ENCODE measurements at places on chromosomes 13 and 19.
A peak's percentile ranks its signal among the peaks of the same experiment; 100 is the strongest.

GRCh38 chr13:28166257-28166656 is 27.9 kb downstream of the PAN3 start:
- no peak overlapping the region for H3K4me3 ChIP-seq
- no peak for DNase-seq
- no peaks in the 10 kb centered on the region for H3K4me1 ChIP-seq
- no peaks in the 10 kb centered on the region for H3K36me3 ChIP-seq

GRCh38 chr19:9996541-9996940 is 13.8 kb downstream of the COL5A3 start:
- no peaks in the 10 kb centered on the region for H3K27me3 ChIP-seq
- H3K27ac ChIP-seq = no peak overlapping the region
- no peaks in the 10 kb centered on the region for H3K36me3 ChIP-seq
- no peak overlapping the region for H3K4me3 ChIP-seq

DNA sequence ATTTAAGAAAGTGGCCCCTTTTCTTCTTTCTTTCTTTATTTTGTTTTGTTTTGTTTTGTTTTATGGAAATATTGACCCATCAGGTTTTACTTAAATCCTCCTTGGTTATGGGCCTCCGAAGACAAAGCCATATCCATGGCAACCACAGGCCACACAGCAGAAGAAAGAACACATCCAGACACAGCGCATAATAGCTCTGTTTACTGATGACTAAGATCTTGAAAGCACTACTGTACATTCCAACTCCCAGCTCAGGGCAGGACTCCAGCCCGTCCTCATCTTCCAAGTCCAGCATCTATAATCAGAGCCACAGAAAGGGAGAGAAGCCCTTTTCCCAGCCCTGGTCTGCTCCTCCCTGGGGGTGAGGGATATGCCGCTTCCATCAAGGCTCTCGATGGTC is 84.3 kb downstream of the NUFIP1 start:
- no peak overlapping the region for H3K4me3 ChIP-seq
- peak overlapping the region; percentile 58 for H3K27ac ChIP-seq
- no peaks in the 10 kb centered on the region for H3K27me3 ChIP-seq
- H3K36me3 ChIP-seq = no peaks in the 10 kb centered on the region

GRCh38 chr19:2333807-2334211 is 5.3 kb downstream of the SPPL2B start:
- no peaks in the 10 kb centered on the region for H3K36me3 ChIP-seq
- H3K4me3 ChIP-seq = no peak overlapping the region
- no peak overlapping the region for H3K27ac ChIP-seq
- no peaks in the 10 kb centered on the region for H3K27me3 ChIP-seq
- no peak for DNase-seq

GRCh38 chr19:3423183-3423829 is 56.9 kb downstream of the NFIC start:
- H3K27ac ChIP-seq = peak overlapping the region; percentile 57
- no peak for DNase-seq
- H3K4me1 ChIP-seq = peaks cover 23% of the 10 kb centered on the region
- H3K27me3 ChIP-seq = no peaks in the 10 kb centered on the region
- H3K4me3 ChIP-seq = no peak overlapping the region

DNA sequence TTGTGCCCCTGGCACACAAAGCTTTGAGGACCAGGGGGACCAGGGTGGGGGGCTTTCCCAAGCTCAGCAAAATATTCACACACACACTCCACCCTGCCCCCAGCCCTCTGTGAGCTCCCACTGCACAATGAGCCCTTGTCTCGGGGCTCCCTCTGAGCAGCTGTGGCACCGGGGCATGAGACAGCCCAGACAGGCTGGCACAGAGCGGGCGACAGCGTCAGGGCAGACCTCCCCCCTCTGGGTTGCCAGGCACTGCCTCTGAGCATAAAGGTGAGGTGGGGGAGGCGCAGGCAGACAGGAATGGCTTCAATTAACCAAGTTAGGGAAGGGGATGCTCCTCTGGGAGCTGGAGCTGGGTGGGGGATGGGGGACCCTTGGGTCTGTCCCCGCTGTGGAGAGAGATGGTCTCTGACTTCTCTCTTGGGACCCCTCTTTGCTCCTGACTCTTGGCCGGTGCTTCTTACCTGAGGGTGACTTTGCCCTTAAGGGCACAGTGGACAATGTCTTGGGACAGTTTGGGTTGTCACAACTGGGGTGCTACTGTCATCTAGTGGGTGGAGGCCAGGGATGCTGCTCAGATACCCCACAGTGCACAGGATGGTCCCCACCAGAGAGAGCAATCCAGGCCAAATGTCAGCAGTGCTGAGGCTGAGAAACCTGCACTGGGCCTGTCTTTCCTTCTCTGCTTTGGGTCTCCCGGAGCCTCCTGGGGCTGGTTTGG is 30.3 kb downstream of the LYL1 start:
- DNase-seq = no peak
- no peaks in the 10 kb centered on the region for H3K27me3 ChIP-seq
- H3K27ac ChIP-seq = no peak overlapping the region
- no peaks in the 10 kb centered on the region for H3K36me3 ChIP-seq

DNA sequence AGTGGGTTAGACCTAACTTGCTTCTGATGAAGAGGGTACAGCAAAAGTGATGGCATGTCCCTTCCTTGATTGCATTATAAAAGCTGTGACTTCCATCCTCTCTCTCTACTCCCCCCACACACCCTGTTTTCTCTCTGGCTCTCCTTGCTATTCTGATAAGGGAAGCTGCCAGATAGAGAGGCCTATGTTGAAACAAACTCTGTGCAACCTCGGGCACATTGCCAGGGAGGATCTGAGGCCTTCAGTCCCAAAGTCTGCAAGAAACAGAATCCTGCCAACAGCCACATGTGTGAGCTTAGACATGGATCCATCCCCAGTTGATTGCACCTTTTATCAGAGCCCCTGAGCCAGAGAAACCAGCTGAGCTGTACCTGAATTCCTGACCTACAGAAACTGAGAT is 44.8 kb upstream of the ARGLU1 start:
- H3K27me3 ChIP-seq = no peaks in the 10 kb centered on the region
- H3K36me3 ChIP-seq = no peaks in the 10 kb centered on the region
- no peaks in the 10 kb centered on the region for H3K4me1 ChIP-seq
- no peak overlapping the region for H3K27ac ChIP-seq

GRCh38 chr13:95255072-95255732 is 46.0 kb downstream of the ABCC4 start:
- H3K4me3 ChIP-seq = no peak overlapping the region
- DNase-seq = no peak
- no peaks in the 10 kb centered on the region for H3K36me3 ChIP-seq

DNA sequence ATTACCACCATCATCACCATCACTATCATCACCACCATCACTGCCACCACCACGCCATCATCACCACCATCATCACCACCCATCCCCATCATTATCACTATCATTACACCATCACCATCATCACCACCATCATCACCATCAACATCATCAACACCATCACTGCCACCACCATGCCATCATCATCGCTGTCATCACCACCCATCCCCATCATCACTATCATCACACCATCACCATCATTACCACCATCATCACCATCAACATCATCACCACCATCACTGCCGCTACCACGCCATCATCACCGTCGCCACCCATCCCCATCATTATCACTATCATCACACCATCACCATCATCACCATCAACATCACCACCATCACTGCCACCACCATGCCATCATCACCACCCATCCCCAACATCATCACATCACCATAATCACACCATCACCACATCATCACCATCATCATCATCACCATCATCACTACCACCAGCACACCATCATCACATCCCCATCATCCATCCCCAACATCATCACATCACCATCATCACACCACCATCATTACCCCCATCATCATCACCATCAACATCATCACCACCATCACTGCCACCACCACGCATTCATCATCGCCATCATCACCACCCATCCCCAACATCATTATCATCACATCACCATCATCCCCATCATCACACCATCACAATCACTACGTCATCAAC is 61.7 kb downstream of the TUBGCP3 start:
- H3K4me1 ChIP-seq = no peaks in the 10 kb centered on the region
- H3K27me3 ChIP-seq = no peaks in the 10 kb centered on the region
- no peak overlapping the region for H3K27ac ChIP-seq
- peaks cover 4% of the 10 kb centered on the region for H3K36me3 ChIP-seq
- H3K4me3 ChIP-seq = no peak overlapping the region
- no peak for DNase-seq

GRCh38 chr19:18020212-18021085 is 12.5 kb downstream of the ARRDC2 start:
- peak overlapping the region; percentile 96 for H3K27ac ChIP-seq
- no peak overlapping the region for H3K4me3 ChIP-seq
- peaks cover 86% of the 10 kb centered on the region for H3K4me1 ChIP-seq
- H3K27me3 ChIP-seq = no peaks in the 10 kb centered on the region
- DNase-seq = peak; percentile 89

GRCh38 chr13:24503379-24503696 is 9.2 kb downstream of the PARP4 start:
- no peaks in the 10 kb centered on the region for H3K27me3 ChIP-seq
- H3K36me3 ChIP-seq = peaks cover 17% of the 10 kb centered on the region
- no peak overlapping the region for H3K27ac ChIP-seq
- no peak overlapping the region for H3K4me3 ChIP-seq
- DNase-seq = no peak
- peaks cover 25% of the 10 kb centered on the region for H3K4me1 ChIP-seq

- H3K27ac ChIP-seq = peak overlapping the region; percentile 29
- DNase-seq = no peak
- H3K27me3 ChIP-seq = no peaks in the 10 kb centered on the region
- no peaks in the 10 kb centered on the region for H3K36me3 ChIP-seq
- no peak overlapping the region for H3K4me3 ChIP-seq
- peaks cover 24% of the 10 kb centered on the region for H3K4me1 ChIP-seq
These were observed 1.3 kb downstream of the FPR3 start for GRCh38 chr19:51796195-51796679.

GRCh38 chr13:52738719-52739467 is 727 bp downstream of the CNMD start:
- no peak overlapping the region for H3K27ac ChIP-seq
- H3K27me3 ChIP-seq = no peaks in the 10 kb centered on the region
- H3K36me3 ChIP-seq = no peaks in the 10 kb centered on the region
- peaks cover 8% of the 10 kb centered on the region for H3K4me1 ChIP-seq
- H3K4me3 ChIP-seq = no peak overlapping the region

- no peak overlapping the region for H3K4me3 ChIP-seq
- H3K27me3 ChIP-seq = no peaks in the 10 kb centered on the region
- DNase-seq = no peak
- H3K27ac ChIP-seq = no peak overlapping the region
- no peaks in the 10 kb centered on the region for H3K4me1 ChIP-seq
- H3K36me3 ChIP-seq = no peaks in the 10 kb centered on the region
These were observed 370.9 kb downstream of the KLF5 start for GRCh38 chr13:73429701-73430100.

DNA sequence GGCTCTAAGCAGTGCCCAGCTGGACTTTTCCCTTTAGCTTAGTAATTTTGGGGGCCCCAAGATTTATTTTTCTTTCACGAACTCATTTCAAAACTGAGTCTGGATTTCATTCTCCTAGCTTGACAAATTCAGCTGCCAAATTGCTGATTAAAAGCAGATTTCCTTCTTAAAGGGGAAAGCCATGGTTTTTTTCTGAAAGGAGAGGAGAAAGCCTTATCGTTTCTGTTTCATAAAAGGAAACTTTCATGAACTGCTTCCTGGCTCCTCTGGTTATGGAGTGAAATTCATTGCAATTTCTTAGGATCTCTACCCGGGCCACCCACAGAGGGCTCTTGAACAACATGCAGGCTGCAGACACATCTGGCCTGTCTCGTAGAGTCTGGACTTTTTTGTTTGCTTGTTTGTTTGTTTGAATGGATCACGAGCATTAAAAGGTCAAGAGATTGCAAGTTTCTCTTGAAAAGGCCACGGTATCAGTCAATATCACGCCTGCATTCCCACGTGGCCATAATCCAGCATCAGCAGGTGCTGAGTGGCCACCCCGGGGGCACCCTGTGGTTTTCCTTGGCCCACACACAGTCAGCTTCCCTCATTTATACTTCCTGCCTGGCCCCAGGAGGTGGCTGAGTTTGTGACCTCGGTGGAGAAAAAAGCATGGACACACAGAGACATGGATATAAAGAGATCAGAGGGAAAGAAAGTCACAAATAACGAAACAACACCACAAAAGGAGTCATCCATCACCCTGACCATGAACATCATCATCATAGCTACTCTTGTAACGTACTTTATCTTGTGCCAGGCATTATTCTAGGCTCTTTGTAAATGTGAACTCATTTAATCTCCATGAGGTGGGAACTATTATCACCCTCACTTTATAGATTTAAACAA is 10.5 kb upstream of the KLK4 start:
- peaks cover 5% of the 10 kb centered on the region for H3K4me1 ChIP-seq
- H3K27ac ChIP-seq = no peak overlapping the region
- no peaks in the 10 kb centered on the region for H3K27me3 ChIP-seq
- no peak for DNase-seq
- H3K36me3 ChIP-seq = no peaks in the 10 kb centered on the region

- DNase-seq = peak; percentile 15
- H3K36me3 ChIP-seq = no peaks in the 10 kb centered on the region
- H3K4me1 ChIP-seq = no peaks in the 10 kb centered on the region
- H3K27me3 ChIP-seq = no peaks in the 10 kb centered on the region
- H3K4me3 ChIP-seq = no peak overlapping the region
- no peak overlapping the region for H3K27ac ChIP-seq
These were observed 1.3 kb upstream of the GRK1 start for GRCh38 chr13:113665597-113666328.

- DNase-seq = no peak
- H3K4me3 ChIP-seq = peak overlapping the region; percentile 67
- H3K4me1 ChIP-seq = peaks cover 5% of the 10 kb centered on the region
- peak overlapping the region; percentile 92 for H3K27ac ChIP-seq
- H3K27me3 ChIP-seq = no peaks in the 10 kb centered on the region
- H3K36me3 ChIP-seq = no peaks in the 10 kb centered on the region
These were observed 27.5 kb upstream of the UBE2L5 start for GRCh38 chr13:30394751-30395191.

DNA sequence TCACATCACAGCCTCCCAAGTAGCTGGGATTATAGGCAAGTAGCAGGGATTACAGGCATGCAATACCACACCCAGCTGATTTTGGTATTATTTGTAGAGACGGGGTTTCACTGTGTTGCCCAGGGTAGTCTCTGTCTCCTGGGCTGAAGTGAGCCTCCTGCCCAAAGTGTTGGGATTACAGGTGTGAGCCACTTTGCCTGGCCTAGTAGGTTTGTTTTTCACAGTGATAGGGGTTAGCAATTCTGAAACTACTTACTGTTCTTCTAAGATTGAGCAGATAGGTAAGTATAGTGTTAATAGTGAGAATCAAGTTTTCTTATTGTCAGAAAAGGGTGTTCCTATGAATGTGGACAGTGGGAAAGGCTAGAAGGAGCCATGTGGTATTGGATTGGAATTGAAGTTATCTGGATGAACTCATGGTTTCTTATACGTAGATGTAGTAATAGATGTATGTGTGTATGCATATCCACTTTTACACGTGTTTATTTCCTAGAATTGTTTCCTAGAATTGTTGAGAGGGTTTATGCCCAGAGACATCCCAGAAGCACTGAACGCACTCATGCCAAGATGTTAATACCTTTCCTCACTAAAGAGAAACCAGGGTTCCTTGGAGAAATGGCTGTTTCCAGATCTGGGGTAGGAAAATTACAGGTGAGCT is 49.1 kb downstream of the SAE1 start:
- H3K27me3 ChIP-seq = no peaks in the 10 kb centered on the region
- H3K36me3 ChIP-seq = peaks cover 11% of the 10 kb centered on the region
- no peak overlapping the region for H3K27ac ChIP-seq
- H3K4me3 ChIP-seq = no peak overlapping the region
- no peak for DNase-seq
- peaks cover 14% of the 10 kb centered on the region for H3K4me1 ChIP-seq
